ENCODE measurements at places on chromosomes 6 and 20. TPM values are rescaled to one million over a fixed set of nuclear protein-coding genes. Genes with fewer than 3 reads are reported as not detected.
A peak's percentile ranks its signal among the peaks of the same experiment; 100 is the strongest.

GRCh38 chr6:153804755-153805330, 234.2 kb upstream of the OPRM1 start:
- H3K4me1 ChIP-seq = no peaks in the 10 kb centered on the region
- no peaks in the 10 kb centered on the region for H3K27me3 ChIP-seq
- no peaks in the 10 kb centered on the region for H3K36me3 ChIP-seq

DNA sequence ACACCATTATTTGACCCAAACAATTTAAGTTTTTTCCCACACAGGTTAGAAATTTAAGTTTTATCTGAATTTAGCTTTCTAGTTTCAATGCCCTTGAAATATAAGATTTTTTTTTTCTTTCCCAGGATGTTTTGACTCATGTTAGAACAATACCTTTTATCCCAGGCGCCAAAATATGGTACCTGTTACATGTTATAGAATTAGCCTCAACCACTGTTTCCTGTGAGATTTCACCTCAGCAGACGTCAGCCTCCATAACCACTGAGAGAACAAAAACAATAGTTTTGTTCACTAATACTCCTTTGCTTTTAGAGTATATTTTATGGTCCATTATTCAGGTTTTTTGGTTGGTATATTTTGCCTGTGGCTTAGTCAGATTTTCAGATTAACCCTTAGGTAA, 302.9 kb downstream of the CDKAL1 start:
- H3K4me3 ChIP-seq = no peak overlapping the region
- H3K4me1 ChIP-seq = no peaks in the 10 kb centered on the region

- no peak for DNase-seq
- no peak overlapping the region for H3K4me3 ChIP-seq
- H3K36me3 ChIP-seq = no peaks in the 10 kb centered on the region
- H3K4me1 ChIP-seq = peaks cover 5% of the 10 kb centered on the region
Observed at GRCh38 chr6:112827793-112828192, 480.7 kb downstream of the RFPL4B start.

DNA sequence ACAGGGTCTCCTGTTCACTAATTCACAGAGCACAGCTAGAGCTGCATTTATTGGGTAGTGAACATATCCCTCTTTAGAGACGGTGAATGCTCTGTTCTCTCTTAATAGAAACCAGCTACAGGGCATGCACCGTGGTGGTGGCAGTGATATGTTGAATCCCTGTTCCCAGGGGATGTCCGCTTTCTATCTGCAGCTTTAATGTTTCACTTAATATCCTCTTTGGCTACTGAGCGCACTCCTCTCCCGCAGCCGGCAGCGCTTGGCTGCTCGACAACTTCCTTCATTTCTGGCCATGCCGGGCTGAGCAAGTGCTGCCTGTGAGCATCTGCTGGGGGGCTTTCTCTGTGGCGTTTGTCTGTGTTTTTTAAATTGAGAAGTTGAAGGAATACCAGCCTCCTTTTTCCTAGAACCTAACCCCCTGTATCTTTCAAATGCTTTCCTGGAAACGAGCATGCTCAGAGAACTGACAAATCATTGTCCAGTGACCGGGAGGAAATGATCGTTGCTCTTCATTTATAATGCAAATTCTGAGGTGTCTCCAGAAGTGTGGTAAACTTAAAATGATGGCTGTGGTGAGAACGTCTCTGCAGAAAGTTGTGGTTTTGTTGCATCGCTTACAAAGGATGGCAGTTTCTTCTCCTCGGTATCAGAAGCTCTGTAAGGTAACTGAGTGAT, 297.9 kb downstream of the UTRN start:
- no peaks in the 10 kb centered on the region for H3K27me3 ChIP-seq
- peaks cover 24% of the 10 kb centered on the region for H3K4me1 ChIP-seq
- peak overlapping the region; percentile 67 for H3K27ac ChIP-seq
- no peaks in the 10 kb centered on the region for H3K36me3 ChIP-seq
- peak; percentile 63 for DNase-seq
- H3K4me3 ChIP-seq = peak overlapping the region; percentile 71

GRCh38 chr6:30782425-30783014, 38.2 kb upstream of the IER3 start:
- H3K27me3 ChIP-seq = no peaks in the 10 kb centered on the region
- no peak overlapping the region for H3K4me3 ChIP-seq
- H3K36me3 ChIP-seq = no peaks in the 10 kb centered on the region
- no peak for DNase-seq

GRCh38 chr6:135811170-135811569, 40.3 kb upstream of the PDE7B start:
- H3K4me3 ChIP-seq = no peak overlapping the region
- H3K27me3 ChIP-seq = no peaks in the 10 kb centered on the region
- no peak for DNase-seq
- peaks cover 7% of the 10 kb centered on the region for H3K36me3 ChIP-seq
- H3K27ac ChIP-seq = no peak overlapping the region

GRCh38 chr20:4383961-4384360, 337.7 kb upstream of the PRND start:
- DNase-seq = no peak
- peaks cover 31% of the 10 kb centered on the region for H3K27me3 ChIP-seq
- H3K4me3 ChIP-seq = no peak overlapping the region
- no peaks in the 10 kb centered on the region for H3K4me1 ChIP-seq
- no peak overlapping the region for H3K27ac ChIP-seq
- no peaks in the 10 kb centered on the region for H3K36me3 ChIP-seq

GRCh38 chr6:167573461-167574215, 248.8 kb downstream of the TTLL2 start:
- no peak overlapping the region for H3K27ac ChIP-seq
- H3K27me3 ChIP-seq = peaks cover 14% of the 10 kb centered on the region
- H3K36me3 ChIP-seq = no peaks in the 10 kb centered on the region
- no peaks in the 10 kb centered on the region for H3K4me1 ChIP-seq

- no peak for DNase-seq
- H3K36me3 ChIP-seq = peaks cover 34% of the 10 kb centered on the region
- H3K27me3 ChIP-seq = no peaks in the 10 kb centered on the region
- peak overlapping the region; percentile 89 for H3K27ac ChIP-seq
Observed at GRCh38 chr6:11193434-11193833, 39.0 kb downstream of the NEDD9 start.

DNA sequence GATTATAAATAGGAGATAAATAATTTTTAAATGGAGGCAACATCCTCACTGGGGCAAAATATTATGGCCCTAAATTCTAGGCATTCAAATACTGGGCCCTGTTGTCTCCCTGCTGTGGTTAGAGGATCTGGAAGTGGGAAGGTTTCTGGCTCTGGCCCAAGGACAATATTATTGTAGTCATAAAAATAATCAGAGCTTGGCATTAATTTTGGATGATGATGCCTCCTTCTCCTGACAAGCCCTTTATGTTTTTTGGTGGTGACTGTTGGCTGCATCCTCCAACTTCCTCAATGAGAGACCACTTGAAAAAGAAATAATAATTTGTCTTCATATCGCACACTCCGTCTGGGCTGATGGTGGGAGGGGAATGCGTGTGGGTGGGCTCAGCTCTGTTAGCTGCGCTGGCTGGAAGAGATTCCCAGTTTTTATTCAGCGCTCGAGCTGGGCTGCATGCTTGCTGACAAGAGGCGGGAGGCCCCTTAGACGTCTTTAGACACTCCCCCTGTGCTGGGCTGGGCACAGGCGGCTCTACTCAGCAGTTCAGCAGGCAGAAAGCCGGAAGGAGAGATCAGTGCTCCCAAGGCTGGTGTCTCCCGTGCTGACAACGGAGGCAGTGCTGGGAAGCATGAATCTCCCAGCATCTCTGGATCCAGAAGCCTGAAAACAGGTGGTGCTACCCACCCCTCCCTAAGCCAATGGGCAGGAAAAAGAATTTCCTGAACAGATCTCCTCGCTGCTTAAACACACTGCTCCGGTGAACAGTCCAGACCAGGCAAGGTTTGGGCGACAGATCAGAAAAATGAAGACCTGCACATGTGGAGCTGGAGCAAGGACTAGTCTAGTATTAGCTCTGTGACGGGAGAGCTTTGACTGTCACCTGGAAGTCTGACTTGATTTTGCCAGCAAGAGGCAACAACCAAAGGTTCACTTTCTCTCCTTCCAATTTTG, 97.7 kb downstream of the SYCP2 start:
- H3K27ac ChIP-seq = no peak overlapping the region
- H3K27me3 ChIP-seq = peaks cover 47% of the 10 kb centered on the region
- no peak overlapping the region for H3K4me3 ChIP-seq
- H3K36me3 ChIP-seq = no peaks in the 10 kb centered on the region

Gene SLC35B2
- polyA plus RNA-seq = 28.6 TPM

Gene SYCP2
- 0.49 TPM for polyA plus RNA-seq

Data from naive B cell (primary cell).